ENCODE measurements at places on chromosomes 13 and 19.
A peak's percentile ranks its signal among the peaks of the same experiment; 100 is the strongest.

GRCh38 chr13:92679602-92680001 is 547.0 kb upstream of the GPC6 start:
- no peak for DNase-seq

GRCh38 chr19:46761418-46761831 is 15.2 kb upstream of the STRN4 start:
- DNase-seq: no peak

DNA sequence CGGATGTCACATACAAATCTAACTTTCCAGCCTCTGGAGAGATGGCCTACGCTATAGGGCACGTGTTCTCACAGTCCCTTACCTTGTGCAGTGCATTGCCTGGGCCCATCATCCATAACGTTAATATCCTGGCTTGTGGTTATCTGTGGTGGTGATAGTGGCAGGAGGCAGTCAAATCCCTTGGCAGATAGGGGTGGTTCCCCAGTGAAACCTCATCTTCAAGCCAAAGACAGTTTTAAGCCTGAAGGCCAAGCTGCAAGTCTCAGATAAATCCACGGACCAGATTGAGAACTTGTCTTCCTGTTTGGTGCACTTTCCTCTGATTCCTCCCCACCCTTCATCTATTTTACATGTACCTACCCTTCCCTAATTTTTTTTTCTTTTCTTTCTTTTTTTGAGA is 4.3 kb upstream of the FBXO17 start:
- DNase-seq: no peak

DNA sequence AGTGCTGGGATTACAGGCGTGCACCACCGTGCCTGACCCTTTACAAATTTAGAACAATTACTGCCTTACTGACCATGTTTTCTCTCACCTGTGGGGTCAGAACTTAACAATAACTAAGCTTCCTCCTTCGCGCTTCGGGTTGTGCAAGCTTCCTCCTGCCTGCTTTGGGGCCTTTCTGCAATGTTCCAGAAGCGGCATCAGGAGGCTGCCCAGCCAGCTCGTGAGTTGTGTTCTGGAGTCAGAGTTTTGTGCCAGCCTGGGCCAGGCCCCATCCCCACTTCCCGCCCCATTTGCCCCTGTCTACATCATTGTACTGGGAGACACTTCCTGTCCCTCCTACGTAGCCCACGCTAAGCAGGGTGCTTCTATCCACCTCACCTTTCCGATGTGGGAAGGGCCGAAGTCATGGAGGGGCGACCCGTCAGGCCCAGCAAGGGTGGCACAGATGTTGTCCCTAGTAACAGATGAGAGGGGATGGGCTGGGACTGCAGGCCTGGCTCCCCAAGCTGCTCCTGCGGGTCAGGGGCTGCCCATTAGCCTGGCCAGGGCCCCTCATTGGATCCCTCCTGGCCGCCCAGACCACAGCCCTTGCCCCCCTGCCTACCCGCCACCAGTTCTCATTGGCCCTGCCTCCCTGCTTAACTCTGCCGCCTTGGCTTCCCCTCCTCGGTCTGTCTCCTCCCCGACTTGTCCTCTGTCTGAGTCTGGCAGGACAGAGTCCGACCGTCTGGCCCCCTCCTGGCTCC is 13.4 kb downstream of the UHRF1 start:
- no peak for DNase-seq

DNA sequence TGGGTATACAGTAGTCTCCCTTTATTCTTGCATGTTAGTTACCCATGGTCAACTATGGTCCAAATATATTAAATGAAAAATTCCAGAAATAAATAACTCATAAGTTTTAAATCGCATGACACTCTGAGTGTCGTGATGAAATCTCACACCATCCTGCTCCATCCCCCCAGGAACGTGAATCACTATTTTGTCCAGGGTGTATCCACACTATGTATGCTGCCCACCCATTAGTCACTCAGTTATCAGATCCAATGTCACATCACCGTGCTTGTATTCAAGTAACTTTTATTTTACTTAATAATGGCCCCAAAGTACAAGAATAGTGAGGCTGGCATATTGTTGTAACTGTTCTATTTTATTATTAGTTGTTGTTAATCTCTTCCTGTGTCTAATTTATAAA is 115.8 kb upstream of the SERP2 start:
- DNase-seq: no peak

- DNase-seq: peak; percentile 45
Observed at GRCh38 chr19:17109962-17110598, 34.5 kb downstream of the MYO9B start.

GRCh38 chr13:73092829-73093228 is 34.0 kb downstream of the KLF5 start:
- DNase-seq: no peak

DNA sequence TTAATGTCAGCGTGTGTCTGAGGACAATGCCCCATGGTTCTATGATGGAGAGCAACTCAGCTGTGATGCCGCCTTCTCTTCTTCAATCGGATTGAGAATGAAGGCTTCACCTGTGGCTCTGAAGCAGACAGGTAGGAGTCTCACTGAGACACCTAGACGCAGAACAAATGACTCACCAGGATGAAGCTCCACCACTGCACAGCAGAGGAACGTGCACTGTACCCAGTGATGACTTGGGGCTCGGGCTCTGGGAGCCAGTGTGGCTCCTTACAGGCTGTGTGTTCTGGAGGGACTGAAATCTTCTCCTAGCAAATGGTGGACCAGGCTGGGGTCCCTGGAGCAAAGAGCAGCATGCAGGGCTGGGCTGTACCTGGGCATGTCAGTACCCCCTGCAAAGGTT is 44.0 kb downstream of the CCDC70 start:
- DNase-seq: no peak

- DNase-seq: no peak
Observed at GRCh38 chr13:85519363-85519762, 279.9 kb downstream of the SLITRK6 start.

DNA sequence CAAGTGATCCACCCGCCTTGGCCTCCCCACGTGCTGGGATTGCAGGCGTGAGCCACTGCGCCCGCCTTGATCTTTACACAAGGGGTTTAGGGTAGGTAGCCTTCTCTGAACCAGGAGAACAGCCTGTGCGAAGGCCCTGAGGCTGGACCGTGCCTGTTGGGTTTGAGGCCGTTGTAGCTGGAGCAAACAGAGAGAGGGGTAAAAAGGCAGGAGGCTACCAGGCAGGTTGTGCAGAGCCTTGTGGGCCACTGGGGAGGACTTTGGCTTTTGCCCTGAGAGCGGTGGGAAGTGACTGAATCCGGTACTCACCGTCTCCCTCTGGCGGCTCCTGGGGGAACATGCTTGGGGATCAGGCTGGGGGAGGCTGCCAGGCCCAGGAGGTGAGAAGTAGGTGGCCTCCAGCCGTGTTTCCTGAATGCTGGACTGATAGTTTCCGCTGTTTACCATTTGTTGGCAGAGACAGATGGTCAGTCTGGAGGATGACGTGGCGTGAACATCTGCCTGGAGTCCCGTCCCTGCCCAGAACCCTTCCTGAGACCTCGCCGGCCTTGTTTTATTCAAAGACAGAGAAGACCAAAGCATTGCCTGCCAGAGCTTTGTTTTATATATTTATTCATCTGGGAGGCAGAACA is 24.6 kb downstream of the SPC24 start:
- peak; percentile 77 for DNase-seq

GRCh38 chr13:76936763-76937162 is 11.5 kb upstream of the ACOD1 start:
- no peak for DNase-seq

DNA sequence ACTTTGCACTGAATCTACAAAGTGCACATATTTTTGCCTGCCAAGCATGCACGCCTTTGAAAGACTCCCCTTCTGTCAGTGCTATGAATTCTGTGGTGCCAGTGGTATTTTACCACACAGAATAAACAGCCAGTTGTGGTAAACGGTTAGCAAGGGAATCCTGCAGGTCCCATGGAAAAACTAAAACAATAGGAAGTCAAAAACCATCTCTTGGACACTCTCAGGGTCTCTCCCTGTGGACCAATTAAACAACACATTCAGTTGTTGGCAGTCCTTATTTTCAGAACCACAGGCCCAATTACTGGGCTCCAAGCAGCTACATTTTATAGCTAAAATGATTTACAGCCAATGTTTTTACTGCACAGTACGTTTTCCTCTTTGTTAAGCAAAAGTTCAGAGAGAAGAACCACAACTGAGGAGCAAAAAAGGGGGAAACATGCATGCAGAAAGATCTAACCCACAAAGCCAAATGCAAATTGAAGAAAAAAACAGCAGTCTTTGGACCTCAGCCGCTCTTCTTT is 116.9 kb downstream of the KCTD12 start:
- DNase-seq: no peak

- peak; percentile 59 for DNase-seq
Observed at GRCh38 chr19:2266183-2266993, 10.2 kb upstream of the JSRP1 start.

- no peak for DNase-seq
Observed at GRCh38 chr13:49629196-49629938, 1.1 kb downstream of the ARL11 start.

GRCh38 chr19:13104848-13105711 is 2.4 kb upstream of the LYL1 start:
- peak; percentile 38 for DNase-seq

DNA sequence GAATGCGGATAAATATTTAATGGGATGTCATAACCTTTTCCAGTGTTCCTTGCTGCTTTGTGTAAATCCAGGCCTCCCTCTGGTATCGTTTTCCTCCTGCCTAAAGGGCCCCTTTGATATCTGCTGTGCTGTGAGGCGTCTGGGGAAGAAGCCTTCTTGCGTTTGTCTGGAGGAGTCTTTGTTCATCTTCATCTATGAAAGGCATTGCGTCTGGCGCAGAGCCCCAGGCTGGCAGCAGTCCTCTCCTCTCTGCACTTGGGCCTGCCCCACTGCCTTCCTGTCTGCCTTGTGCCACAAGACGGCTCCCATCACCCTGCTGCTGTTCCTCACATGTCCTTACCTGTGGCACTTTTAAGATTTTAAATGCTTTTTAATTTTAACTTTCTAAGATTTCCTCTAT is 9.8 kb downstream of the PROZ start:
- DNase-seq: no peak

- DNase-seq: no peak
Observed at GRCh38 chr13:112168761-112169160, 101.8 kb downstream of the SOX1 start.

- no peak for DNase-seq
Observed at GRCh38 chr19:54429545-54430227, 14.4 kb downstream of the TTYH1 start.

DNA sequence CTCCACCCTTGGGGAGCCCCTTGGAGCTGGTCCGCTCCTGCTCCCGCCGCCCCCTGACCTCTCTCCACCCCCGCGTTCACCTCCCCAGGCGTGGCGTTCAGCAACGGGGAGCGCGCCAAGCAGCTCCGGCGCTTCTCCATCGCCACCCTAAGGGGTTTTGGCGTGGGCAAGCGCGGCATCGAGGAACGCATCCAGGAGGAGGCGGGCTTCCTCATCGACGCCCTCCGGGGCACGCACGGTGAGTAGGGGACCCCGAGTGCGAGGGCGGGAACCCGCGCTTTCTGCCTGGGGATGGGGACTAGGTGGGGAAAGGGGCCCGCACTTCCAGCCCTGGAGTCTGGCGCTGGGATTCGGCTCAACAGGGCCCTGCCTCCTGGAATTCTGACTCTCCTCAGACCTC is 1.7 kb downstream of the CYP2A13 start:
- no peak for DNase-seq
